ENCODE measurements at places on chromosomes 6 and 20. TPM values are rescaled to one million over a fixed set of nuclear protein-coding genes. Genes with fewer than 3 reads are reported as not detected.

The C6orf163 gene
- total RNA-seq = 5.6 TPM

The CGA gene
- not detected for total RNA-seq

The PACRG gene
- total RNA-seq = 0.26 TPM

The C20orf141 gene
- not detected for total RNA-seq

The ADGRF1 gene
- not detected for total RNA-seq

The MYLK2 gene
- 0.30 TPM for total RNA-seq

The RING1 gene
- 38.1 TPM for total RNA-seq

The RAET1L gene
- not detected for total RNA-seq

The PM20D2 gene
- 23.5 TPM for total RNA-seq

The RAB23 gene
- total RNA-seq = 59.2 TPM

The COL21A1 gene
- 22.5 TPM for total RNA-seq

The GPX6 gene
- not detected for total RNA-seq

Measured in aorta (tissue), 5 donors.